ENCODE measurements at places on chromosomes 4 and X.

DNA sequence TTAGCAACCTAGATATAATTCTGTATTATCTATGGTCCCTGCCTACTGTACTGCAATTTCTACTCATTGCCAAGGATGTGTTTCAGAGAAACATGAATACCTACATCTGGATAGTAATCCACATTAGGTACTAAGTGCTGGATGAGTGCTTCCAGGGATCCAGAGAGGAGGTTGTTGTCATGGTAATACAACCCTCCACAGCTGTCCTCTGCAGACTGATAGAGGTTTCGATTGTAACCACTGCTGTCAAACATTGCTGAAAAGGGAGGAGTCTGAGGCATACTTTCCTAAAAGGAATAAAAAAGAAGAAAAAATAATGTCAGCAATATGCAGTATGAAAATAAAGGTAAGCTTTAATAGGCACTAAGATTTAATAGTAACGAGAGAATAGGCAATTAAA lies 12.5 kb downstream of the RASGEF1B start:
- DNase-seq: no peak

DNA sequence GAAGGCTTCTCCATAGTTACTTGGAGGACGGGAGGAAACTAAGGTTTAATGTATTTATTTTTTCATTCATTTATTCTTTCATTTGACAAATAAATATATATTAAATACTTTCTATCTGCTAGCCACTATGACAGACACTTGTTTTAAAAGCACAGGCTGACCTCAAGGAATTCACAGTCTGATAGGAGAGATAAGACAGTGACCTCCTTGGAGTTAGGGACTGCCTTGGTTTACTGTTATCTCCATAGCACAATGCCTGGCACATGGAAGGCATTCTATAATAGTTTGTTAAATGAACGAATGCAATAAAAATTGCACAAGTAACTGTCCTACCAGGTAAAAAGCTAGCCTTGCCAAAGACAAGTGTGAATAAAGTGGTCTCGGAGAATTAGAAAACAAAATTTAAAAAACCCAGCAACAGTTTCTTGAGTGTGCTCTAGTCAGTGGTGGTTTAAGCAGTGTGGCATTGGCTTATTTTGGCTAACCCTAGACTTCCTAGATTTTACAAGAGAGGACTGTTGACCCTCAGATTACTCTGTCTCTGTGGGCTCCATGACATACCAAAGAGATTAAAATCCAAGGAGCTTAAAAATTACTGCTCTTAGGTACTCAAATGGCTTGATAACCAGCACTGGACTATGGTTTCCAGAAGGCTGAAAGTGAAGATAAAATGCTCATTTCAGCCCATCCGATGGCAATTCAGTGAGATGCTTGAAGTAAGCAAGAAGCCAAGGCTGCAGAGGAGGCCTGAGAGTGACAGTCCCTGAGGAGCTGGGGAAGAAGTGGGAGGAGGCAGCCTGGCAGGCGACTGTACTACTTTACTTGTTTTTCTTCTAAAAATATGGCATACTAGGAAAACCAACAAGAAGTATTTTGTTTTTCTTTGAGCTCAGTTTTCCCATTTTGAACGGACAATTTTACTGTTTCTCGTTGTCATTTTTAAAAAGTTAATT lies 9.6 kb downstream of the AFP start:
- DNase-seq: no peak

GRCh38 chr4:33722800-33723516 lies 2521.4 kb downstream of the ARAP2 start:
- no peak for DNase-seq

GRCh38 chrX:104255465-104255864 lies 732 bp upstream of the ESX1 start:
- DNase-seq: peak; percentile 2

DNA sequence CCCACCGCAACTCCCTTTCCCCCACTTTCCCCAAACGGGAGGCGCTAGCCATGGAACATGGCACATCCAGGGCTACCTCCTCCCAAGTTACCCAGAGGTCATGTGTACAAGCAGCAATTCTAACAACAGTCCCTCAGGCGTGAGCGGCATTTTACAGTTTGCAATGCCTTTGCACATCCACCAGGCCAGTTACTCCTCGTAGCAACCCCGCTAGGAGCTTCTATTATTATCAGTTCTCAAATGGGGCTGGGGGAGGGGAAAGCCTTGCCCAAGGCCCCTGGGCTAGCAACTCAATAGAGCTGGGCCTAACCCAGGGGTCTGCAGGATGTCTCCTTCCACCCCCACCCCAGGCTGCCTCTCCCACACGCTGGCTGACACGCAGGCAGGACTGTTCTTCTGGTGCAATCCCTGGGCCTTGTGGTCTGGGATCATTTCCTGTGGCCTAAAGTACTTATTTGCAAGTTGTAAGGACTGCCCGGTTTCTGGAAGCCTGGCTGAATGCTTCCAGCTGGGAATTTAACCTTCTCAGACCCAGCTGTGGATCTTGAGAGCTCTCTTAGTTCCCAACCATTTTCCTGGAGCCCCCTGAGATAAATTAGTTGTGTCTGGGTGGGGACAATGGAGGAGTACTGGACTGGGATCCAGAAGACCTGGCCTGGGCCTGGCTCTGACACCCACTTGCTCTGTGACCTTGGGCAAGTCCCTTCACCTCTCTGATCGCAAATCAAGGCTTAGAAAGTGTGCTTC lies 27.7 kb downstream of the PJA1 start:
- DNase-seq: no peak

DNA sequence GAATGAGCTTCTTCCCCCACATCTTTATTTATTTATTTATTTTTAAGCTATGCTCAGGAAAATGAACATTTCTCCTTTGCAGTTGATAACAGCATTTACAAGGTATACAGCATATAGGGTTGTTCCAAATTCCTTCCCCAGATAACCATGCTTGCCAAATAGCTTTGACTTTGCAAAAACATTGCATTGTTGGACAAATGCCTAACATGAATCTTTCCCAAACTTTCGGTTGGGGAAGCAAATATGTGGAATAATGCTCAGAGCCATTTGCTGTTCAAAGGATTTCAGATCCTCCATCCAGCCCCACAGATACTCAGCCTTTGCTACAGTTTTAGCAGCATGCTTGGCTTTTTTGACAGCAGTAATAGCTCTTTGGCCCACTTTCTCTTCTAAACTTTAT lies 127.2 kb upstream of the AGA start:
- no peak for DNase-seq

GRCh38 chr4:52935317-52935716 lies 73.2 kb downstream of the RASL11B start:
- DNase-seq: no peak

- DNase-seq: no peak
These were observed 60.5 kb upstream of the SLC25A4 start for GRCh38 chr4:185082561-185082960.

DNA sequence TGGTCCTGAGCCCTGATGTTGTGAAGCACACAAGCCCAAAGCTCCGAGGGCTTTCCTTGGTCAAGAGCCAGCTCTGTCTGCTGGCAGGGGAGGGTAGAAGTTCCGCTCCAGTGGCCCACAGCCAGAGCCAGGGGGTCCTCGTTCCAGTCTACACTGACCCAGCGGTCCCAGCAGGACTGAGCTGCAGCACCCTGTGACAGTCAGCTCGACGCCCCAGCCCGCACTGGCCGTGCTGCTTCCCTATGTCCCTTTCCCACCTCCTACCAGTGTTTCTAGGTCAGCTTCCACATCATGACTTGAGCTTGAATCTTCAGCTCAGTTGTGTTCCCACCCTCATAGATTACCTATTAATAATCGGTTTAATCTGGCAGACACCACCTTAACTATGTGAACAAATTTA lies 22.5 kb upstream of the DCTD start:
- no peak for DNase-seq

- no peak for DNase-seq
These were observed 24.6 kb upstream of the CD99 start for GRCh38 chrX:2666491-2666890.

- DNase-seq: no peak
These were observed 351.8 kb upstream of the FGF13 start for GRCh38 chrX:139063364-139063763.

- no peak for DNase-seq
These were observed 148.8 kb downstream of the GATB start for GRCh38 chr4:151611960-151612359.

- no peak for DNase-seq
These were observed 144.5 kb downstream of the APBB2 start for GRCh38 chr4:41069838-41070237.

DNA sequence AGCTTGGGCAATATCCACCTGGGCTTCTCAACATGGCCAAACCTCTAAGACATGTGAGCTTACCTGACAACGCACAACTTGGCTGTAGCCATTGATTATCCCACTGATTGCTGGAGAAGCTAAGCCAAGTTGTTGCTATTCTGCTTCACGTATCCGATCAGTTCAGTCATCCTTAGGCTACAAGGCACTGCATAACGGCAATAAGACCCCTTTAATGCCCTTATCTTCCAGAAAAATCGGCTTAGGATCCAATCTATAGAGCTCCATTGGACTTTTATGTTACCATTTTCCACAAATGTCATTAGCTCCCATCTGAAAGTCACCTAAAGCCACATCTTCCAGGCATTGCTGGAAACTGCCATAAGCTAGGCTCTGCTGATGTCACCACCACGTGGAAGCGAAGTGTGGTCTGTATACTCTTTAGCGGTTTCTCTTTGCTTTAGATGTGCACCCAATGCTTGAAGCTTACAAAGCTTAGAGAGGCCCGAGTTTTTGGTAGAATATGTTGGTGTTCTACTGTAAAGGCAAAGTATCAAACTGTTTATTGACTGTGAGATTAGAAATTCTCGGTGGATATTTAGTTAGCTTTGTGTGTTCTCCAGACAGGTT lies 163.1 kb downstream of the CPE start:
- no peak for DNase-seq

- no peak for DNase-seq
These were observed 163.0 kb downstream of the FRMPD4 start for GRCh38 chrX:12301288-12301687.

DNA sequence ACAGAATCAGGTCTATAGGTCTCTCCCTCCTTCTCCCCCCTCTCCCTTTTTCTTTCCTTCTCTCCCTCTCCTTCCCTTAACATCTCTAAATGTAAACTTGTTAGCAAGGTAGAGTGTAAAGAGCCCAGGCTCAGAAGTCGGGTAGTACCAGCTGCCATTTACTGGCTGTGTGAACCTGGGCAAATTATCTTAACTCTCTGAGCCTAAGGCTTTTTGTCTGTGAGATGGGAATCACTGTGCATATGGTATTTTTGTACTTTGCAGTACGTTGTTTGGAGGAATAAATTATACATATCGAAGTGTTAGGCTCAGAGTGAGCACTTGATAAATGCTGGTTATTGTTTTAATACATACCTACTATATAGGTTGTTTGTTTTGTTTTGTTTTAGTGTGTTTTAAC lies 154.0 kb downstream of the RBMX2 start:
- no peak for DNase-seq

DNA sequence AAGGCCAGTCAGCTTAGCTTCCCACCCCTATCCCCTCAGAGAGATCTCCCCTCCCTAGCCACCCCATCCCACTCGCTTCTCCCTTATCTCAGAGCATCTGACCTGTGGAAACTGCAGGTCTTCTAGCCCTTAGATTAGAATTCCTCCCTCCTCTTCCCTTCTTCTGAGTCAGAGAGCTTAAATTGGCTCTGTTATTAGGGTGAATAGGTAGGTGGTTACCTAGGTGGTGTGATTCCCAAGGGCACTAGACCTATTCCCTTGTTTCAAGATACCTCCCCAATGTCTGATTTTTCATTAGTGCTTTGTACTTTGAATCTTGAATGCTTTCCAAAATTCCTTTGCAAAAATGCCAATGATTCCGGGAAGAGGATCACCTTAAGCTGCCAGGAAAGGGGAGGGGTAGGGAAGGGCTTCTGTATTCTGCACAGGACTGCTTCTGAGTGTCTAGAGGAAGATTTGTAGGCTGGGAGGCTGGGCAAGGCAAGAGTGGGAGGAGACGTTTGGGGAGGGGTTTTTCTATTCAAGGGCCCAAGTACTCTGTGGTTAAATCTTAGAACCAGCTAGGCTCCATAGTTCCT lies 24.5 kb upstream of the MSN start:
- peak; percentile 35 for DNase-seq

DNA sequence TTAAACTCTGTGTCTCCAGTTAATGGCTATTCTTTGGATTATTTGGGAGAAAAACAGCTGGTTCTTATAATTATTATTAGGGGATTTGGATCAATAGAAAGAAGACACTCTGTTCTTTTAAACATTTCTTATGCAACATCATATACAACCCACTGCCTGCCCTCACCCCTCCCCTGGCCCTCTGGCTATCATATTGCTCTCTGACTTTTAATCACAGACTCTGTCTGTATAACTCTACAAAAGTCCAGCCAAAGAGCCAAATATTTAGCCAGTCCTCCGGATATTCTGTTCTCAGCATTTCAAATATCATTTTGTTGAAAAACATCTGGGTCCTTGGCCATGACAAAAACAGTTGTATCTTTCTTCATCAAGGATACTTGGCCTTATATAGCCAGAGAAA lies 19.0 kb upstream of the PACRGL start:
- DNase-seq: no peak

DNA sequence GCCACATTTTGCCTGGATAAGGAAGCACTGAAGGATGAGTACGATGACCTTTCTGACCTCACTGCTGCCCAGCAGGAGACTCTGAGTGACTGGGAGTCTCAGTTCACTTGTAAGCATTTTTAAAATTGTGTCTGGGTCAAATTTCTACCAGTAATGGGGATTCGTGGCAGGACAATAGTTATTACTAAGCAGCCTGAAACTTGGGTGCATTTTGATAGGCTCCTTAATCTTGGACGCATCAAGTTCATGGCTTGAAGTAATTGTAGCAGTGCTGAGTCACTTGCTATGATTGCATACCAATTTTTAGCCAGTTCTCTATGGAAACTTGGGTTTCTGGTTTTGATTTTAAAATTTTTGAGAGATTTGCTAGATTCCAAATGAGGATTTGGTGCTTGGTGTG lies 4.3 kb downstream of the PGRMC1 start:
- DNase-seq: no peak

- DNase-seq: no peak
These were observed 227.8 kb upstream of the SPRY1 start for GRCh38 chr4:123168812-123169211.

- DNase-seq: peak; percentile 21
These were observed 161.3 kb downstream of the KIT start for GRCh38 chr4:54819034-54819433.

GRCh38 chr4:26751838-26752237 lies 108.8 kb upstream of the STIM2 start:
- DNase-seq: no peak

DNA sequence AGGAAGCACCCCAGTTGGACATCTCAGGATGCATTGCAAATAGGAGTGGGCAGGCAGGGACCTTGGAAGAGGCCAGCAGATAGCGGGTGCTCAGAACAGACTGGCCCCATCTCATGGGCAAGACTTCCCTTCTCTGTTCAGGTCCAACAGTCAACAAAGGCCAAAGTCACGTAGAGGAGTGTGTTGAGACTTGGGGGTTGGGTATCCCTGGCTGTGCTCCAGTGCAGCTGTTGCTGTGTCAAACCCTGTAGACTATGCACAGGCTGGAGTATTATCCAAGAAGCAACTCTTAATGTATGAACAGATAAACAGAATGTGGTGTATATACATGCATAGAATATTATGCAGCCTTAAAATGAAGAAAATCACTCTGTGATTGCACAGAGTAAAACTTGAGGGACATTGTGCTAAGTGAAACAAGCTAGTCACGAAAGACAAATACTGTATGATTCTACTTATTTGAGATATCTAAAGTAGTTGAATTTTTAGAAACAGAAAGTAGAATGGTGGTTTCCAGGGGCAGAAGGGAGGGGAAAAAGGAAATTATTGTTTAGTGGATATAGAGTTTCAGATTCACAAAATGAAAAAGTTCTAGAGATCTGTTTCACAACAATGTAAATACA lies 192.1 kb upstream of the LCORL start:
- no peak for DNase-seq

- no peak for DNase-seq
These were observed 180.4 kb upstream of the HHIP start for GRCh38 chr4:144465546-144465945.

All from mammary epithelial cell (primary cell).